H4 (cell line): ENCODE measurements at places on chromosomes 4 and X. TPM values are rescaled to one million over a fixed set of nuclear protein-coding genes. Genes with fewer than 3 reads are reported as not detected.

HTATSF1 gene
- 47.6 and 58.8 TPM in 2 replicates for total RNA-seq

- DNase-seq: no peak
Observed at GRCh38 chr4:15294832-15295231, 133.0 kb upstream of the C1QTNF7 start.

DNA sequence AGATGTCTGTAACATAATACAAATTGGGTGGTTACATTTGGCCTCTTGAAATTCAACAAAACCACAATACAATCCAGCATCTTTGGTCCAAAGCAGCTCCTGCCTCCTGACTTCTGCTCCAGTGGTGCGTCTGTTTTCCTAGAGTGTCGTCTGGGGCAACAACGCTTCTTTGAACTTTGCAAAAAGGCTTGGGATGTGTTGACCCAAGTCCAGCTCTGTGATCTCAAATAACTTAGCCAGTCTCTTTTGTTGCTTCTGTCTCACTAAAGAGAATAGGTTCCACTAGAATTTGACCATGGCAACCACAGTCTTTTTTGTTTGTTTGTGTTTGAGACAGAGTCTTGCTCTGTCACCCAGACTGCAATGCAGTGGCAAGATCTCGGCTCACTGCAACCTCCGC, 324.0 kb downstream of the DHRSX start:
- DNase-seq: no peak

XKRX gene
- total RNA-seq: 0.31 and 0.39 TPM in 2 replicates

ARHGEF38 gene
- not detected in 2 replicates for total RNA-seq
